ENCODE measurements at places on chromosomes 3 and 15. TPM values are rescaled to one million over a fixed set of nuclear protein-coding genes. Genes with fewer than 3 reads are reported as not detected.

ZNF662 gene
- 1.7 TPM for total RNA-seq

NR1I2 gene
- under 0.01 TPM for total RNA-seq

RASGRP1 gene
- total RNA-seq: 0.12 TPM

SLC15A2 gene
- 0.25 TPM for total RNA-seq

MUSTN1 gene
- not detected for total RNA-seq

C15orf39 gene
- 2.4 TPM for total RNA-seq

VIPR1 gene
- total RNA-seq: 1.4 TPM

SMCO1 gene
- not detected for total RNA-seq

ZBED2 gene
- total RNA-seq: 0.13 TPM

C3orf85 gene
- not detected for total RNA-seq

GHSR gene
- total RNA-seq: not detected

PSTPIP1 gene
- 1.1 TPM for total RNA-seq

RGMA gene
- total RNA-seq: 0.40 TPM

FETUB gene
- not detected for total RNA-seq

HTR3E gene
- total RNA-seq: not detected
